ENCODE measurements at places on chromosomes 1 and 21.

DNA sequence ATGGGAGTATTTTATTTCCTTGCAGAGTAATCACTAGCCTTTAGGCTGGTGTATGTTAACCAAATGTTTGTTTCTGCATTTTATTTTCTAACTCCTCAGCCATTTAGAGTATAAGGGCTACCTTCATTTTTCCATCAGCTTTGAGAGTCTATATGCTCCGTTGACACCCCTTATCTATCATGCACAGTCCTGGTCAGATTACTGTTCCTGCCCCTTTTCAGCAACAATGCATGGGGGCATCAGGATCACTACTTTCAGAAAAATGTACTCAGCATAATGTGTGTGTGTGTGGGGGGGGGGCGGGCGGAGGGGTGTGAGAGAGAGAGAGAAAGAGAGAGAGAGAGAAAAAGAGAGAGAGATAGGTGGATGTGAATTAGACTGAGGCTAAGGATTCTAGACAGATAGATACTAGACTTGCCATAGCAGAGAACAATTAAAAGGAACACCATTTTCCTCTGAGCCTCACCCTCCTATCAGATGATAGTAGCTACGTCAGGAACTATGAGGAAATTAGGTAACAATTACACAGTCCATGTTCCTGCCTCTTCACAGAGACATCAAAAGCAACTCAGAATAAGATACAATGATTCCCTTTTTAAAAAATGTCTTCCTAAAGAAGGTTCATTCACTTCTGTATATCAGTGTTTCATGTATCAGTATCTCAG is 40.8 kb downstream of the FCER1A start:
- DNase-seq, result no peak
- H3K4me3 ChIP-seq, result no peak overlapping the region
- no peaks in the 10 kb centered on the region for H3K36me3 ChIP-seq
- no peaks in the 10 kb centered on the region for H3K27me3 ChIP-seq

DNA sequence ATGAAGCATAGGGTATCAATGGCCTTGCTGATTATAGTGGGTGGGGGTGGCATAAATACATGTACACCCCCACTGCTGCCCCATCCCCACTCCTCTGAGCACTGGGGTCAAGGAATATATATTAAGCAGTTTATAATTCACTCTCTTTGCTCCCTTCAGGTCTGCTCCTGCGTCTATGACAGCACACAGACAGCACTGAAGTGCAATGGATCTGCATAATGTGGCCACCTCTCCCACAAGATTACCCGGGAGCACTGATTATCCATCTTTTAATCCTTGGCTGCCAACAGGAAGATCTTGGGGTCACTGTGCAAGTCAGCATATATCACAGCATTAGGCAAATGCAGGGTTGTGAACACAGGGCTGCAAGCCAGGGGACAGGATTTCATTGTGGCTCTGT is 19.3 kb downstream of the RXRG start:
- H3K27ac ChIP-seq, result no peak overlapping the region
- H3K4me1 ChIP-seq, result no peaks in the 10 kb centered on the region
- no peaks in the 10 kb centered on the region for H3K27me3 ChIP-seq
- no peak overlapping the region for H3K4me3 ChIP-seq

DNA sequence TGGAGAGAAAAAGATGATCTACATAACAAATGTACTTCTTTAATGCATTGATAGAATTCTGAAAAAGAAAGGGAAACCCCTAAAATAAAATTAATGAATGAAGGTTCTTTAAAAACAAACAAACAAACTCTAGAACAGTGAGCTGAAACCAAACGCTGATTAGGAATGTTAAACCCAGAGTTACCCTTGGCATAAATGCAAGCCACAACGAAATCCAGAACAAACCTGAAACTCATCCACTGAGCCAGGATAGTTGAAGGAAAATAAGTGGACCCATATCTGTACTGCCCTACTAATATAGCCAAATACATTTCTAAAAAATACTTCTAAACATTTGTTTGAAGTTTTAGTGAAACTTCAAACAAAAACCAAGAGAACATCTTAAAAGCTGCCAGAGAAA is 505.3 kb downstream of the TTLL7 start:
- no peaks in the 10 kb centered on the region for H3K36me3 ChIP-seq
- DNase-seq, result no peak
- no peak overlapping the region for H3K27ac ChIP-seq

DNA sequence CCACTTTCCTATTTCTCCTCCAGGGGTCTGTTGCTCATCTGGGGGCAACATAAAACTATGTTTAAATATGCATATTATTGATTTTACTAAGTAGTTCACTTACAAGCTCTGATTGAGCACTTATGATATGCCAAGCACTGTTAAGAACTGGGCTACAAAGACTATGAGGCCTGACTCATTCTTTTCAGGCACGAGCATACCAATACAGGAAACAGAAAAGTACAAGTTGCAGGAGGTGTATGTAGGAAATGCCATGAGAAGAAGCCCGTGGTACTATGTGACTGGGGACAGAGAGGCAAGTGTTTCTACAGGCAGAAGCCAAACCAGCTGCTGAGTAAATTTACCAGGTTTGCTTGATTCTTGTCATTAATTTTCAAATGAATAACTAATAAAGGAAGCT is 120.4 kb upstream of the PTGFR start:
- no peak overlapping the region for H3K4me3 ChIP-seq
- no peaks in the 10 kb centered on the region for H3K36me3 ChIP-seq
- DNase-seq, result peak; percentile 72
- H3K27me3 ChIP-seq, result no peaks in the 10 kb centered on the region
- H3K27ac ChIP-seq, result no peak overlapping the region

DNA sequence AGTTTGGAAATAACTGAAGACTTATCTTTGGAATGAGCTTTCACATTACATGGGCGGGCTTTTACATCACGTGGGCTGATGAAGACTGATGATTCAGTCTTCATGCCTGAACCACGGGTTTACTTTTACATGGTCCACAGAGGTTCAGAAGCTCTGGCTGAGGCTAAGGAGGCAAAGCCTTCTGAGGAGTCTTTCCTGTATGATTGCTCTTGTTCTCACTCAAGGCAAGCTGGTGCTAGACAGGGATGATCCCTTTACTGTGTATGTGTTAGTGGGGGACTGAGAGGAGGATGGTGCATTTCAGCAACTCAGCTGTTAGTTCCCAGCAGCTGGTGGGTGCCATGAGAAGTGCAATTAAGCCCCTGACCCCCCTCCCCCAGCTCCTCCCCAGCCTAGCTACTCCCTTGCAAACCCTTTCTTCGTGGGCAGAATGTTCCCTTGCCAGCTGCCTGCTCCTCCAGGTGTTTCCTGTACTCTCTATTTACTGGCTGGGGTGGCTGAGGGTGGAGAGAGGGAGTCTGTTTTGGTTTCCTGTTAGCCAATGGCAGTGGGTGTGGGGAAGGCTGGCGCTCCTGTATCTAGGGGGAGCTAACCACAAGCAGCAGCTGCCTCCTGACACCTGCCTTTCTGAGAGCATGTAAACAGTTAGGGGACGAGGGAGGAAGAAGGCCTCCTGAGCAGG is 15.4 kb downstream of the BTG2 start:
- no peaks in the 10 kb centered on the region for H3K4me1 ChIP-seq
- no peak overlapping the region for H3K27ac ChIP-seq
- no peaks in the 10 kb centered on the region for H3K36me3 ChIP-seq
- no peak overlapping the region for H3K4me3 ChIP-seq
- peak; percentile 67 for DNase-seq

- peaks cover 27% of the 10 kb centered on the region for H3K27me3 ChIP-seq
- H3K36me3 ChIP-seq, result no peaks in the 10 kb centered on the region
- H3K27ac ChIP-seq, result no peak overlapping the region
- H3K4me1 ChIP-seq, result no peaks in the 10 kb centered on the region
- no peak overlapping the region for H3K4me3 ChIP-seq
- DNase-seq, result no peak
These were observed 35.7 kb downstream of the C1orf216 start for GRCh38 chr1:35683012-35683411.

Data from fibroblast of lung (primary cell).